ENCODE measurements at places on chromosomes 13 and 19.

DNA sequence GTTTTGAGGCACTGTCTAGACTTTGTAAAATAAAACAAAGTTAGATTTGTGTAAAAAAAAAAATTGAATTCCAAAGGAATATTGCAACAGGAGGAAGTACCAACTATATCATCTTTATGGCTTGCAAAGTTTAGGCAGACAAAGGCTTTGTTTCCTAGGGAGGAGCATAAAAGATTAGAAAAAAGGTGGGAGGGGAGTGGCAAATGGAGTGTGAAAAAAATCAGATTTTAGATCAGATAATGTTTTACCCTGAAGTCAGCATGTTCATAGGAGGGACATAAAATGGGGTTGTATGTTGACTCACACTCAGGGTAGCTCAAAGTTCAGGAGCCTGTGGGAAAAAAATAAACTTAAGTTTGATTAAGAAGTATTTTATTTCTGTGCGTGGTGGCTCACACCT is 3.7 kb downstream of the ZNF85 start:
- no peak for DNase-seq

DNA sequence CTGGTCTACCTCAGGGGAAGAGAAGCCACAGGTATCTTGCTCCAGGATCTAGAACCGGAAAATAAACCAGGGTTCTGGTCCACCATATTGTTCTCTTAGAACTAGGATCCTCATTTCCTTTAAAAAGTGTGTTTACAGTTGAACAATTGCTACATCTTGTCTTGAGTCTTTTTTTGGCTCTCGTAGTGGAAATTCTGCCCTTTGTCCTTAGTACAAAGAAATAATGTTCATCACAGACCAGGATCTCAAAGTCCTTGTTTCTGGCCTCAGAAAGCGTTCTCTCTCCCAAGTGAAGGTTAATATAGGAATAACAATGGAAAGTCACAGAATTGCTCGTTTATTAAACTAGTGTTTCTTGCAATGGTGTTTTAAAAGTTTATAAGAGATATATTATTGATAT is 20.8 kb downstream of the KLF2 start:
- no peak for DNase-seq

DNA sequence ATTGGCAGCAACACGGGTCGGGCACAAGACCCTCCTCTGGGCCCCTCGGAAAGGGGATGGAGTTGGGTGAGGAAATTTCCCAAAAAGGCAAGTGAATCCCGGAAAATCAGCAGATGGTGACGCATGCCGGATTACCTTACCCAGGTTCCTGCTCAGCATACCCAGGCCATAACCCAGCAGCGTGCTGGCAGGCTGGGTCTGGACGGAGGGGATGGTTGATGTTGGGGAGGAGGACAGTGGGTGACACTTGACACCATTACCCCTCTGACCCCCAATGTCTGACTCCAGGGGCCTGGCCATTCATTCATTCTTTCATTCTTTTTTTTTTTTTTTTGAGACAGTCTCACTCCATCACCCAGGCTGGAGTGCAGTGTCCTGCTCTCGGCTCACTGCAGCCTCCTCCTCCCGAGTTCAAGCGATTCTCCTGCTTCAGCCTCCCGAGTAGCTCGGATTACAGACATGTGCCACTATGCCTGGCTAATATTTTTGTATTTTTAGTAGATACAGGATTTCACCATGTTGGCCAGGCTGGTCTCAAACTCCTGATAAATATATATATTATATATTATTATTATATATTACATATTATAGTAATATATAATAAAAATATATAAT is 799 bp downstream of the PVR start:
- DNase-seq, result peak; percentile 60

- DNase-seq, result no peak
Measured at GRCh38 chr13:98233127-98233526, 56.1 kb upstream of the RNF113B start.

GRCh38 chr13:53073711-53074110 is 45.1 kb downstream of the OLFM4 start:
- no peak for DNase-seq

DNA sequence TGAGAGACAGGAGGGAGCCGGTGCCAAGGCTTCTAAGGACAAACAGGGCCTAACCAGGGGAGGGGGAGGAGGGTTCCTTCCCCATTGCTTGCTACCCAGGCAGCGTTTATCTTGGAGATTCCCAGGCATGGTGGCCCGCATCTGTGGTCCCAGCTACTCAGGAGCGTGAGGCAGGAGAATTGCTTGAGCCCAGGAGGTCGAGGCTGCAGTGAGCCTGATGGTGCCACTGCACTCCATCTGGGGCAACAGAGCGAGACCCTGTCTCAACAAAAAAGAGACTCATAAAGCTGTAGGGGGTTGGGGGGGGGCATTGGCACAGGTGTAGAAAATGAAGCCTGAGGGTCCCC is 11.4 kb downstream of the TIMM13 start:
- no peak for DNase-seq

- DNase-seq, result no peak
Measured at GRCh38 chr13:40597735-40598365, 68.6 kb downstream of the FOXO1 start.

GRCh38 chr19:35462476-35462953 is 14.5 kb downstream of the FFAR2 start:
- DNase-seq, result peak; percentile 44

DNA sequence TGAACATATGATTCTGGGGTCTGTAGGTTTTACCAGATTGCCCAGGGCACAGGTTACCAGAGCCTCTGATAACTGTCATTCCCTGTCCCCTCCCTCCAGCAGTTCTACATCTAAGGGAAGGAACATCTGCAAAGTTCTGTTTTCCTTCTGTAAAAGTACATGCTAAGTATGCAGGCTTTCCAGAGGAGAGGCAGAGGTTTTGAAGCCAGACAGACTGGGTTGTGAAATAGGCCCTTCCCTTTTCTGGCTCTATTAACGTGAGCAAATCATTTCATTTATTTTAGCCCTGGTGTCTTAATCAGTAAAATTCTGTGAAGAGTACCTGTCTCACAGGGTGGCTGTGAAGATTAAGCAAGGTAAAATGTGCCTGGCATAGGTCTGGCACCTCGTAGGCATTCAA is 66.1 kb upstream of the C1QTNF9 start:
- no peak for DNase-seq

DNA sequence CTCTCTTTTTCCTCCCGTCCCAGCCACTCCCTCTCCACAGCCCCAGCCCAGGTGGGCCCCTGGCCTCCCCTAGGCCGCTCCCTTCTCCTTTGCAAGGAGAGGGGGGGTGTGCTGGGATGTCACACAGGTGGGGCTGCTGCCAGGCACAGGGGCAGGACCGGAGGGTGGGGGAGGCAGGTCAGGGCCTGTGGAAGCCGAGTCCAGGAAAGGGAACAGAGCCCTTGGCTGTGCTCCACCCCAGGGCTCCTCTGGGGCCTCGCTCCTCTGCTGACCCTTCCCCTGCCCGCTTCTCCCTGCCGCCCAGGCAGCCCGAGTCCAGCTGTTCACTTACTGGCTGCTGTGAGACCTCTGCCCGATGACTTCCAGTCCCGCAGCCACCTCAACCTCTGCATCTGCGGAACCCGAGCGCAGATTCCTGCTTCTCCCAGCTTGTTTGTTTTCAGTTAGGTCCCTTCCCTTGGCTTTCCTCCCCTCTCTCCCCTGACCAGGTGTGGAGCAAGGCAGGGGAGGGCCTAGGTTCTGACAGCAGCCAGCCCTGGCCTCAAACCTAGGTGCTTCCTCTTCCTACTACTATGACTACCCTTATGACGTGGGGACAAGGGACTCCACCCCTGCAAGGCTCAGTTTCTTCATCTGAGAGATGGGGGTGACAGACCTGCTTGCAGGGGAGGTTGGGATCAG is 850 bp upstream of the KLK11 start:
- no peak for DNase-seq

- no peak for DNase-seq
Measured at GRCh38 chr19:538641-539428, 5.0 kb upstream of the GZMM start.

DNA sequence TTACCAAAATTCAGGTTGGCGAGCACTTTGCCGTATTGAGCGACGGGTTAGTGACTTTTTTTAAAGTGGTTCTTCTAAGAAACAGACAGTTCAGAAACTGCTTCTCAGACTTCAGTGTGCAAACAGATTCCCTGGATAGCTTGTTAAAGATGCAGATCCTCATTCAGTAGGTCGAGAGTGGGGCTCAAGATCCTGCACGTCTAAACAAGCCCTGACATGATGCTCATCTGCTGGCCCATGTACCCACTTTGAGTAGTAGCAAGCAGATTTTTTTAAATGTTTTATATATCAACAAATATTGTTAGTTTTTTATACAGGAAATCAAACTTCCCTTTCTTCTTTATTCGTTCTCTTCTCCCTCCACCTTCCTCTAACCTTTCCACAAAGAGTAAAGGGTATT is 7.3 kb downstream of the METTL21C start:
- no peak for DNase-seq

DNA sequence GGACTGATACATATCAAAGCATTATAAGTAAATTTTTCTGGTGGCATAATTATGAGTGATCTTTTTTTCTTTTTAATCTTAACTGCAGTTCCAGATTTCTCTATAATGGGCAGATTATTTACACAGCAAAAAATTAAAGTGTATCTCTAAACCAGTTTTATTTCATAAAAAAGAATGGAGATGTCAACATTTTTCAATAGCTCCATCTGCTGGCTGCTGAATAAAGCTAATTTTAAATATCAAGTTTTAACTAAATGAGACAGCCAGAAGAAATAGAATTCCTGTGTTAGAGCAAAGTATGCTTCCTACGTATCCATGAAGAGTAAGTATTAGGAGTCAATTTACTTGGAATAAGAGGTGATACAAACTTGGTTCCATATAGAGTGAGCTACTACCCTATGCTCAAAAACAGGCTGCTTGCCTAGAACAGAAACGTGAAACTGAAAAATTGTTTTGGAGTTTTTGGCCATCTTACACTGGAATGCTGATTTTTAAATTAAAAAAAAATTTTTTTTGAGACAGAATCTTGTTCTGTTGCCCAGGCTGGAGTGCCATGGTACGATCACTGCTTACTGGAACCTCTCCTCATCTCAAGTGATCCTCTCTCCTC is 5.0 kb upstream of the PDS5B start:
- peak; percentile 45 for DNase-seq

DNA sequence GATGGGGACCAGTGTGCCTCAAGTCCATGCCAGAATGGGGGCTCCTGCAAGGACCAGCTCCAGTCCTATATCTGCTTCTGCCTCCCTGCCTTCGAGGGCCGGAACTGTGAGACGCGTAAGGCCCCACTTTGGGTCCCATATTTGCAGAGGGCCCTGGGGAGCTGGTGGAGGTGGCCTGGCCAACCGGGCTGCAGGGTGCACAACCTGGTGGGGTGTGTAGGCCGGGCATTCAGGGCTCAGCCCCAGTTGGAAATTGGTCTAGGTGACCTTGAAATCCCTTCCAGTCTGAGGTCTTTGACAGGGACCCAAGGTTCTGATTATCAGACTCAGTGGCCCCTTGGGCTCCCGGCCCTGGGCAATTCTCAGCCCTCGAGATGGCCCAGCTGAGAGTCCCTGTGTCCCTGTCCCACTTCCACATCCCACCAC is 8.3 kb downstream of the F7 start:
- no peak for DNase-seq

GRCh38 chr19:35023428-35023827 is 6.8 kb upstream of the SCN1B start:
- no peak for DNase-seq

GRCh38 chr13:103102482-103102881 is 36.3 kb upstream of the SLC10A2 start:
- no peak for DNase-seq

DNA sequence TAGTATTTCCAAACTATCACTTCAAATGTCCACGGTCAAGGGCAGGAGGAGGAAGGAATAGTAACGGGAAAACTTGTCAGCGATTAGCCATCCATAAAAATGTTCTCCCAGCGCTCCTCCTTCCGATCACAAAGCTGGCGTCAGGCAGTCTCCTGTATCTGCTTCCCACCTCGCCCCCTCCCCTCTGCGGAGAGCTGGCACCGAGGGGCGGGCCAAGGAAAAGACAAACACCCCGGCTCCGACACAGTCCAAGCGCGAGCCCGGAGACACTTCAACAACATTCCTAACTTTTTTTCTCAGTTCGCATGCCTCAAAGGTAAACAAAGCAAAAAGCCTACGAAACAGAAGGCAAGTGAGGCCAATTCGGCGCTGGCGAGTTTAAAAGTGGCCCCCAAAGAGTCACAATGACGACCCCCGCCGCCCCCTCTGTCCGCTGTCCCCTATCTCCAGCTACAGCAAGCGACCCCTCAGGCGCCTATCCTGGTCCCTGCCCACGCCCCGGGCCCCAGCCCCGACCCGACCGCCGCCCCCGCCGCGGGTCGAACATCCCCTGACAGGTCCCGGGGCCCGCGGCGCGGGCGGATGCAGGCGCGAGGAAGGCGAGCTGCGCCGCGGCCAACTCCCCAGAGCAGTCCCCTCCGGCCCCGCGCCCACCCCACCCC is 736 bp downstream of the SMAD9 start:
- no peak for DNase-seq

- no peak for DNase-seq
Measured at GRCh38 chr13:100526318-100527000, 62.1 kb downstream of the GGACT start.

- no peak for DNase-seq
Measured at GRCh38 chr19:39531834-39532232, 819 bp downstream of the EID2B start.

- DNase-seq, result peak; percentile 71
Measured at GRCh38 chr19:40416918-40417642, 3.9 kb upstream of the PRX start.

GRCh38 chr13:40982772-40983171 is 36.3 kb downstream of the ELF1 start:
- DNase-seq, result peak; percentile 82

DNA sequence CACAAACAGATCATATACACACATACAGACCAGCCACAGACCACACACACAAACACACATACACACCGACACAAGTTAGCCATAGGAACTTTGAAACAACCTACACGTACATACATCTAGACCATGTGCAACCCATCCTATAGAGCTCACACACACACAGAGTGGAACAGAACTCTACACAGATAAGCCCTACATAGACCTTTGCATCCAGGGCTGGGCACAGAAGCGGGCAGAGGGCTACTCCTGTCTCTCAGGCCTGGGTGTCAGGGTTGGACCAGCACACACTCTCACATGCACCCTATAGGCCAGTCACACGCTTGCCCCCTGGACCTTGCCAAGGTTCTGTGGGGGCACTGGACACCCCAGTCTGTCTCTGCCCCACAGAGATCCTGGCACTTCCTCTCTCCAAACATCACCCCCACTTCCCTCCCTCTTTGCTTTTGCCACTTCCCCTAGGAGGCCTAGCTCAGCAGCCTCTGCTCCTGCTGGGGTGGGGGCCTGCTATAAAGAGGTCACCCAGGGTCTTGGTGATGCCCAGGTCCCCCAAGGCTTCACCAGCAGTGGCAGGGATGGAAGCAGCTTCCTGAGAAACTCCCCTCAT is 5.8 kb upstream of the JUNB start:
- DNase-seq, result no peak

- DNase-seq, result no peak
Measured at GRCh38 chr13:43414111-43414510, 372.7 kb downstream of the ENOX1 start.

GRCh38 chr19:49539192-49539952 is 11.6 kb downstream of the RCN3 start:
- no peak for DNase-seq

- DNase-seq, result no peak
Measured at GRCh38 chr19:55283548-55284377, at the start of gene BRSK1. Gene BRSK1 (plus strand): TSS chr19:55283997. CDS start chr19:55284443, 446 bp downstream.
